ENCODE measurements at places on chromosomes 16 and 17. TPM values are rescaled to one million over a fixed set of nuclear protein-coding genes. Genes with fewer than 3 reads are reported as not detected.

DNA sequence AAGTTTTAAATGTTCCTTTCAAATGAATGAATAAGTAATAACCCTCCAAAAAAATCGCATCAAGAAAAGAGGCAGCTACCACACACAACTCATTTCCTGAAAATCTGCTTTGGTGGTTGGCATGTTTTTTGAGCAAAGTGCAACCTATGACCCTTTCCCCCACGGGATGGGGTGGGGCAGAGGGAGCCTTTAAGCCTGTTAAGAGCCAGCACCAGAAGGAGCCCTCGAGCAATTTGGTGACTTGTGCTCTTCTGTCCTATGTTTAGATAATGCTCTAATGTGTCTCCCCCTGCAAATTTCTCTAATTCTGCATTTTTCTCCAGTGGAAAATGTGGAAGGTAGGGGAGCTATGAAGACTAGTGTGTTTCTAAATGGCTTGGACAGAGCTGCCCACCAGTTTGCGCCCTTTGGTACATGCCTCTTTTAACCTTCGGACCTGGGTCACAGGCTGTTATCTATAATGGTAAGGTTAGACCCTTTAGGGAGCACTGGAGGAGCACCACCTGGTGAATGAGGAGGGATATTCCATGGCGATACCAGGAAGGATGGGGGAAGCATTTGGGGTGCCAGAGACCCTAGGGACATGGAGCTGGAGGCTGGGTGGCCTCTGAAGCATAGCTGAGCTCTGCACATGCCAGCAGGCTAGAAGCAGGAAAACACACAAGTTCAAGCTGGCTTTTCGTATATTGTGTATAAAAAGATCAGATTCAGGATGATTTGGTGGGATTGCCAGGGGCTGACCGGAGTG is 1.6 kb downstream of the PYCARD start:
- H3K27me3 ChIP-seq, result no peaks in the 10 kb centered on the region
- peak overlapping the region; percentile 67 for H3K4me3 ChIP-seq
- peaks cover 41% of the 10 kb centered on the region for H3K36me3 ChIP-seq
- peaks cover 11% of the 10 kb centered on the region for H3K4me1 ChIP-seq
- no peak for DNase-seq

DNA sequence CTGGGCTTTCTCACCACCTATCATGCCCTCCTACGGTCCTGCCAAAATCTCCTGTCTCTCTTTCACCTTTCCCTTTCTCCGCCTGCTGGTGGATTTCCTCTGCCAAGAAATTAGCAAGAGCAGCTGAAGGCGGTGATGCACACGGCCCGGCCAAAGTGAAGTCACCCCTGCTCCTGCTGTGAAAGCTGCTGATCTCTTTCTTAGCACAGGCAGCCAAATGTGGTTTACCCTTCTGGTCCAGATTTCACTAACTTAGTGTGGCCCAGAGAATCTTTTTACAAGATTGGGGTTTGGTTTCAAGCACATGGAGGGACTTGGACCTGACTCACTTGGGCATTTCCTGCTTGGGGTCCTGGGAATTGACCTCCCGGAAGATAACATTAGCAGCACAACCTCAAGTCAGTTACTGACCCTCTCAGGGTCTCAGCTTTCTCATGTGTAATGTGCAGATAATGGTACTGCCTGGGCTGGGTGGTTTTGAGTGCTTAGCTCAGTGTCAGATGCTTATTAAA is 155.7 kb downstream of the SOCS1 start:
- H3K27ac ChIP-seq, result peak overlapping the region; percentile 17
- H3K27me3 ChIP-seq, result no peaks in the 10 kb centered on the region
- DNase-seq, result peak; percentile 64
- no peak overlapping the region for H3K4me3 ChIP-seq
- H3K4me1 ChIP-seq, result peaks cover 21% of the 10 kb centered on the region
- no peaks in the 10 kb centered on the region for H3K36me3 ChIP-seq

DNA sequence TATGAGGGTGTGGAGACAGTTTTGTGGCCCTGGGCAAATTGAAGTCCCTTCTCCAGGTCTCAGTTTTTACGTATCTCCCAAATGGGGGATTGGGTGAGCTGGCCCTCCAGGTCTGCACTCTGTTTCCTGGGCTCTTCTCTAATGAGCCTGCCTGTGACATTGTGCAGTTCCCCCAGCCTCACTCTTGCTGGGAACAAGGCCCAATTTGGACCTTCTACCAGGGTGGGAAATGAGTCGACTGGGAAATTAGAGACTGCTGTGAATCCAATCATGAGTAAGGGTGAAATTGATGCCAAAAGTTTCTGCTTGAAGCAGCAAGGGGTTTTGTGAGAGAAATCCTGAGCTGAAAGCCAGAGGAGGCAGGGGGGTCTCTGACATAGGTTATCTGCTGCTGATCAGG is 71.5 kb upstream of the KSR1 start:
- DNase-seq, result no peak
- H3K27ac ChIP-seq, result peak overlapping the region; percentile 53
- H3K36me3 ChIP-seq, result no peaks in the 10 kb centered on the region
- peaks cover 11% of the 10 kb centered on the region for H3K4me1 ChIP-seq
- no peaks in the 10 kb centered on the region for H3K27me3 ChIP-seq

GRCh38 chr17:67635681-67636080 is 82.1 kb upstream of the NOL11 start:
- no peak overlapping the region for H3K4me3 ChIP-seq
- peaks cover 6% of the 10 kb centered on the region for H3K36me3 ChIP-seq
- H3K4me1 ChIP-seq, result no peaks in the 10 kb centered on the region
- H3K27ac ChIP-seq, result no peak overlapping the region
- DNase-seq, result no peak

DNA sequence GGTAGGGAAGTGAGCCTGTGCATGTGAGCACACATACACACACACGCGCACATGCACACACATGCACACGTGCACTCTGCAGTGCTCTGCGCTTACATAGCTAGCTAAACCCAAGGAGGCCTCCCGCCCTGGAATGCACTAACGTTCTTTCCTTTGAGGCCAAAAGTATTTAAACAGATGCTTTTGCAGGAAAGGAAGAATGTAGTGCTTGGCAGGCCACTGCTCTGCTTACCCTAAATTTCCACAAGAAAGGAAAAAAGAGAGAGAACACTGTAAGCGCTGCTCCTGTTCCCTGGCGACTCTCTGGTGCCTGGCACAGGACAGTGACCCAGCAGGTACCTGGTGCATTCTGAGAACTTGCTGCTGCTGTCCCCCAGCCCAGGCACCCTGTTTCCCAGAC is 31.3 kb upstream of the MRPS23 start:
- H3K36me3 ChIP-seq, result peaks cover 29% of the 10 kb centered on the region
- peaks cover 52% of the 10 kb centered on the region for H3K4me1 ChIP-seq
- peak overlapping the region; percentile 84 for H3K27ac ChIP-seq
- DNase-seq, result no peak

The HIGD1B gene
- 6.9 TPM for total RNA-seq
